Endothelial cell of umbilical vein (primary cell): ENCODE measurements at places on chromosomes 4 and X. TPM values are rescaled to one million over a fixed set of nuclear protein-coding genes. Genes with fewer than 3 reads are reported as not detected.

PRR32 gene
- polyA plus RNA-seq = not detected in 2 replicates

RBM47 gene
- polyA plus RNA-seq = not detected in 2 replicates

TEX11 gene
- not detected in 2 replicates for polyA plus RNA-seq

PRDM8 gene
- 0.28 and 0.67 TPM in 2 replicates for polyA plus RNA-seq

NRK gene
- polyA plus RNA-seq = 1.1 and 1.3 TPM in 2 replicates

ASMT gene
- 0.10 TPM in 1 of 2 replicates, not detected in the other for polyA plus RNA-seq

VCX3A gene
- polyA plus RNA-seq = not detected in 2 replicates

PRDX4 gene
- polyA plus RNA-seq = 145 and 164 TPM in 2 replicates

TCEAL8 gene
- polyA plus RNA-seq = 22.9 and 31.0 TPM in 2 replicates

KCND1 gene
- 0.54 and 1.1 TPM in 2 replicates for polyA plus RNA-seq

USP26 gene
- polyA plus RNA-seq = not detected in 2 replicates

ADH1C gene
- polyA plus RNA-seq = not detected in 2 replicates

MAGEA1 gene
- not detected in 2 replicates for polyA plus RNA-seq
